ENCODE measurements at places on chromosomes 13 and 19. TPM values are rescaled to one million over a fixed set of nuclear protein-coding genes. Genes with fewer than 3 reads are reported as not detected.

GDF15 gene
- total RNA-seq, result 0.36 TPM

C1QTNF9 gene
- total RNA-seq, result not detected

FLT1 gene
- total RNA-seq, result 14.6 TPM

REEP6 gene
- 2.6 TPM for total RNA-seq

CATSPERD gene
- total RNA-seq, result 0.27 TPM

RGL3 gene
- 0.18 TPM for total RNA-seq

ZNF132 gene
- total RNA-seq, result 16.2 TPM

ALOX5AP gene
- 2.8 TPM for total RNA-seq

C19orf38 gene
- 0.54 TPM for total RNA-seq

PSPN gene
- 3.3 TPM for total RNA-seq

MCF2L gene
- total RNA-seq, result 109 TPM

FCER2 gene
- 0.18 TPM for total RNA-seq

CNFN gene
- total RNA-seq, result not detected

All from cerebellum (tissue), 4 donors.